ENCODE measurements at places on chromosomes 5 and 9. TPM values are rescaled to one million over a fixed set of nuclear protein-coding genes. Genes with fewer than 3 reads are reported as not detected.
A peak's percentile ranks its signal among the peaks of the same experiment; 100 is the strongest.

GRCh38 chr5:155954701-155955445, 372.1 kb upstream of the SGCD start:
- DNase-seq, result no peak

- no peak for DNase-seq
These were observed 1665.4 kb upstream of the CDH9 start for GRCh38 chr5:28703651-28704260.

DNA sequence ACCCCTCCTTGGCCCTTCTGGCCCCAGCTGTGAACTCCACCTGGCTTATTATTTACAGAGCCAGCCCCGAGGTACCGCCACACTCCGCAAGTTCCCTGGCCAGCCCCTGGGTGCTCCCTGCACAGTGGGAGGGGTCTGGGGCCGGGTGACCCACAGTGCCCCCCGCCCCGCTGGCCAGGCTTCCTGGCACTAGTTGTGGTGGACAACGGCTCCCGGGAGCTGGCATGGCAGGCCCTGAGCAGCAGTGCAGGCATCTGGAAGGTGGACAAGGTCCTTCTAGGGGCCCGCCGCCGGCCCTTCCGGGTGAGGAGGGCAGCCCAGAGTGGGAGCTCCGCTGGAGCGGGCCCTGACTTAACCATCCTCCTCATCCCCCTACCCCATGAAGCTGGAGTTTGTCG, 3.9 kb downstream of the MAMDC4 start:
- no peak for DNase-seq

PCDHGB7 gene
- 0.65 TPM for polyA plus RNA-seq

GRCh38 chr9:74497748-74498620, 849 bp downstream of the RORB start:
- DNase-seq, result peak; percentile 52

ELAVL2 gene
- 5.2 TPM for polyA plus RNA-seq

DNA sequence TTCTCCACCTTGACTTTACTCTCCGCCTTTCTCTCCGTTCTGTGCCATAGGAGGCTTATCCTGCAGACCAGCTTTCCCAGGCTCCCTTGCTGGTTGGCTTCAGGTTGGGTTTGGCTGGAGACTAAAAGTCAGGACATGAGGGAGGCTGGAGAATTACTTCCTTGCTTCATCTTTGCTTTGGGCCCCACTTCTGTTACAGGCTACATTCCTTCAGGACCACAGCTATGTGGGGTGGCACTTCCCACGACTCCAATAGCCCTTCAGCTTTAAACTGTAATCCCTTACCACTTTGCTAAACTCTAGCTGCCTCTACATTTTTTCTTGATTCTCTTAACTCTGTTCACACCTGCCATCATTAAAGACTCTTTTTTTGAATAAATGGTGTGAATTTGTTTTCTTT, 186.7 kb upstream of the NR4A3 start:
- DNase-seq, result no peak

- no peak for DNase-seq
These were observed 146.2 kb downstream of the MARCHF11 start for GRCh38 chr5:16033187-16033925.

- DNase-seq, result no peak
These were observed 47.5 kb upstream of the NRARP start for GRCh38 chr9:137349471-137350033.

CERCAM gene
- polyA plus RNA-seq, result 50.7 TPM

DNA sequence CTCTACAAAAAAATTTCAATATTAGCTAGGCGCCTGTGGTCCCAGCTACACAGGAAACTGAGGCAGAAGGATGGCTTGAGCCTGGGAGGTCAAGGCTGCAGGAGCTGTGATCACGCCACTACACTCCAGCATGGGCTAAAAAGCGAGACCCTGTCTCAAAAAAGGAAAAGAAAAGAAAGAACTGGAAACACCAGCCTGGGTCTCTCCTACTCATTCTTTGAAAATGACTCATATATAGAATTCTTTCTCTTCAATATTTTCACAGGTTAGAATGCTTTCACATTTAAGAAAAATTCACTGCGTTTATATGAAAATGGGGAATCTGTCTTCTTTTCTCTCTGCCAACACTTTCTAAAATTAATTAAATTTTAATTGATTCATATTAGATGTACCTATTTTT, 115.6 kb downstream of the TRPM6 start:
- no peak for DNase-seq

DNA sequence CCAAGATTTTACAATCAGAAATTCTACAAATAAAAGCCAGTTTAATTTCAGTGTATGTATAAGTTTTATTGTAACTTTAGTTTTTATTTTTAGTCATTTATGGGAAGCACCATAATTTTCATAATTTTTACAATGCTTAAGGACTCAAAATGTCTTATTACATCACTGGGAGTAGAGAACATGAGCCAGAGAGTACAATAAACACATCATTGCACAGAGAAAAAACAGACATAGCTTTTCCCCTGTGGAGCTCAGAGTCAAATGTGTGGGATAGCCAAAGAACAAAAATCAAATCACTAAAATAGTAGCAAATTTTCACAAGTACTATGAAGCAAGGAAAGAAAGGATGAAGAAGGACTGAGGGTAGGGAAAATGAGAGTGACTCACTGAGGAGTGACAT, 5.5 kb upstream of the JAKMIP2 start:
- no peak for DNase-seq

GRCh38 chr5:111385970-111386831, 126.1 kb downstream of the STARD4 start:
- DNase-seq, result no peak

DNA sequence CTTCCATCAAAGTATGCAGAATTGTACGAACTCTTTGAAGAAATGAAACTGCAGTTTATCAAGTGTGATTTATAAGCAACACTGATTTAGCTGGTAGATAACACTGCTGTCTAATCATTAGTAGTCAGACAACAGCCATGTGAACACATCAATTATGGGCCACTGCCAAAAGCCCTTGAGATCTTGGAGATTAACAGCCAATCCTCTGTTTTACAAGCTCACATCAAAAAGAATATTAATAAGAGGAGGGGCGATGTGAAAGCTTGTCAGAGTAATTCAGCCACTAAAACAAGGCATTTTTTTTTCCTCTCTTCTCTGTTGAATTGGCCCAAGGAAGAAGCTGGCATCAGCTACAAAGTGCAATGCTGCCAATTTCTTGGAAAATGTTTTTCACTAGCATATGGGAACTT, 28.1 kb downstream of the ZNF608 start:
- DNase-seq, result peak; percentile 7

C9 gene
- polyA plus RNA-seq, result not detected

GRCh38 chr5:174303035-174303434, 257.5 kb downstream of the NSG2 start:
- no peak for DNase-seq

GRCh38 chr5:30768056-30768690, 425.3 kb upstream of the CDH6 start:
- no peak for DNase-seq

DNA sequence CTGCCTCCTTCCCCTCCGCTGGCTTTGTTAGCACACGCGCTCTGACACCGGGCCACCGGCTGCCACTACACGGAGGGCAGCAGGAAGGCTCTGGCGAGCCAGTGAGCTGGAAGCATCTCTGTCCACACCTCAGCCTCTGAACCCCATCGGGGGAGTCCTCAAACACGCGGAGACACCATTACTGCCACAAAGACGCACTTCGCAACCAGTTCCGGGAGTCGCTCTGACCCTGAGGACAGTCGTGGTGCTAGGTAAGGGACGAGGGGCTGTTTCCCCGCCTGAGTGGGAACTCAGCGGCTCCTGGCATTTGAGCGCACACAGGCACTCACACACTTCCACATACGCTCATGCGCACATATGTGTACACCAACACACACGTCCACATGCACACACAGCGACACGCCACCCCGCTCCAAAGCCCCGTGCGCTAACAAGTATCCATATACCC, 160.0 kb downstream of the C9orf152 start:
- DNase-seq, result no peak

QRFP gene
- polyA plus RNA-seq, result not detected

GRCh38 chr9:135373820-135374219, 105.8 kb upstream of the PPP1R26 start:
- no peak for DNase-seq

DNA sequence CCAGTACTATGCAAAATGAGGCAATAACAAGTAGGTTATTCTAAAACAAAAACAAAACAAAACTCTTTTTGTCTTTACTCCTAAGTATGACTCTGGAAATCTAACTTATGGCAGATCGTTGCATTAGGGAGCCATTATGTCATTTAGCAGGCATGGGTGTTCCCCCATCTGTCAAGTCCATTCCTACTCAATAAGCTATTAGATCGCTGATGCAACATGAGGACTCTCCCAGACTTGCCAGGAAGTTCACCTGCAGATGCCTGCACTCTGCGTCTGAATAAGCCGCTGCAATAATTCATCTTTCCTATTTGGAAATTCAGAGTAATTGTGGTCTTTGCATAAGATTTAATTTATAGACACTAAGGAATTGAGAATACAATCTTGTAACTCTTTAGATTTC, 585.0 kb downstream of the KIF4B start:
- no peak for DNase-seq

LSM11 gene
- polyA plus RNA-seq, result 2.1 TPM

DNA sequence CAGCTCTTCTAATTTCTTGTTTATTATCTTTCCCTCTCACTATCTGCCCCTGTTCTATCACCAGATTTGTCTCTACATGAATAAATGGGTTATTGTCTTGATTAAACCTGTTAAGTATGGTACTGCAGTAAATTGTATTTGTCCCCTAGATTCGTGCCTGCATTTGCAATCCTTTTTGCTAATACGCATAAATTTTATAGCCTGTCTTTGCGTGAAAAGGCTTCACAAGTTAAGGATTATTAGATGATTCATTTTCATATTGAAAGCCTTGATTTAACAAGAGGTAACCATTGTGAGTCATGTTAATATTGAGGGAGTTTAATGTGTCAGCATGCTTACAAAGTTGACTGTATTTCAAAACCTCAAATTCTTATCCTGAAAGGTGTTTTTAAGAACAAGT, 204.6 kb downstream of the PCSK1 start:
- peak; percentile 85 for DNase-seq

GRCh38 chr5:80076131-80077050, 41.2 kb downstream of the THBS4 start:
- DNase-seq, result no peak

NDUFA8 gene
- 111 TPM for polyA plus RNA-seq

GPRIN1 gene
- 3.7 TPM for polyA plus RNA-seq

DNA sequence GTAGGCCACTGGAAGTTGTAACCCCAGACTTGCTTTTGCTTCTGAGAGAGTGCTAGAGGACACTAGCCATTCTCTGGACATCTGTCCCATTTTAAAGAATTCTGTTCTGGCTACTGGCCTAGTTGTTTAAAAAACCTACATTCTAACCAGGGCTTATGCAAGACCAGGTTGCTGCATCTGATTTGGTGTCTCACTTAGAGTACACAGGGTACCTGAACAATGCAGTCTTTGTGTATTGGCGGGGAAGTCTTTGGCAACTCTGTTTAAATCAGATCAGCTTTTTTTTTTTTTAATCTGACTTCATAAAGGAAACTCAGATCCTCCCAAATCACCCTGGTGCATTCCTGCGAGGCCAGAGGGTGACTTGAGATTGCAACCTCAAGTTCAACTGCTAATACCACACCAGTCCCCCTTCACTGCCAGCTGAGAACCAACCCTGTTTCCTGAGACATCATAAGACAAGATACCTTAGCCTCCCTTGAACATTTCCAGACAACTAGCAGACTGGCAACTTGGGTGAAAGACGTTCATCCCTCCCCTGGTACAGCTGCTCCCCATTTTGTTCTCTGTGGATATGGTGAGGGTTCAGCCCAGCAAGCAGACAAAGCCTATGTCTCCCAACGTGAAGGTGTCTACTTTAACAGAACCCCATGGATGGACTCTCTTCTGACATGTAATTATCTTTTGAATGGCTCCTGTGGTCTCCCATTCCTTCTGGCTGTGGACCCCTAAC, 27.0 kb downstream of the SKP1 start:
- peak; percentile 90 for DNase-seq

DNA sequence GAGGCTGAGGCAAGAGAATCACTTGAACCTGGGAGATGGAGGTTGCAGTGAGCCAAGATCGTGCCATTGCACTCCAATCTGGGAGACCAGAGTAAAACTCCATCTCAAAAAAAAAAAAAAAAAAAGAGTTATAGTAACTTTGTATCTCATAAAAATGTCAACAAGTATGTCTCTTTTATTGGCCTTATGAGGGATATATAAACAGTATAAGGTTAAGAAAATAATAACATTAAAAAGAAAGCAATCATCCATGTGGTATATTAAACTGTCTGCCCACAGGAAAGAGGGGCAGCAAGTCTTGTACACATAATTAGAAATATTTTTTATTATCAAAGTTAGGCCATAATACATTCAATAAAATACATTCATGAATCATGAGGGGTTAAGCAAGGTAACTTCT, 259.4 kb upstream of the KLF9 start:
- DNase-seq, result no peak

ZNF79 gene
- polyA plus RNA-seq, result 6.3 TPM

FOXD1 gene
- polyA plus RNA-seq, result 4.3 TPM

CTXN3 gene
- polyA plus RNA-seq, result not detected

- DNase-seq, result peak; percentile 15
These were observed 101.9 kb downstream of the SLC28A3 start for GRCh38 chr9:84238652-84239051.

GRCh38 chr5:101877451-101877850, 418.6 kb downstream of the SLCO4C1 start:
- DNase-seq, result no peak

- DNase-seq, result peak; percentile 97
These were observed at the start of gene STING1 for GRCh38 chr5:139482050-139482889. STING1 (minus strand) TSS chr5:139482758; CDS start chr5:139481704, 1,054 bp downstream.

ACTBL2 gene
- polyA plus RNA-seq, result 0.10 TPM

GRCh38 chr5:132342291-132343180, 27.0 kb upstream of the SLC22A5 start:
- DNase-seq, result no peak

GRCh38 chr5:51378448-51379330, 4.6 kb upstream of the ISL1 start:
- no peak for DNase-seq

CRB2 gene
- not detected for polyA plus RNA-seq

DNA sequence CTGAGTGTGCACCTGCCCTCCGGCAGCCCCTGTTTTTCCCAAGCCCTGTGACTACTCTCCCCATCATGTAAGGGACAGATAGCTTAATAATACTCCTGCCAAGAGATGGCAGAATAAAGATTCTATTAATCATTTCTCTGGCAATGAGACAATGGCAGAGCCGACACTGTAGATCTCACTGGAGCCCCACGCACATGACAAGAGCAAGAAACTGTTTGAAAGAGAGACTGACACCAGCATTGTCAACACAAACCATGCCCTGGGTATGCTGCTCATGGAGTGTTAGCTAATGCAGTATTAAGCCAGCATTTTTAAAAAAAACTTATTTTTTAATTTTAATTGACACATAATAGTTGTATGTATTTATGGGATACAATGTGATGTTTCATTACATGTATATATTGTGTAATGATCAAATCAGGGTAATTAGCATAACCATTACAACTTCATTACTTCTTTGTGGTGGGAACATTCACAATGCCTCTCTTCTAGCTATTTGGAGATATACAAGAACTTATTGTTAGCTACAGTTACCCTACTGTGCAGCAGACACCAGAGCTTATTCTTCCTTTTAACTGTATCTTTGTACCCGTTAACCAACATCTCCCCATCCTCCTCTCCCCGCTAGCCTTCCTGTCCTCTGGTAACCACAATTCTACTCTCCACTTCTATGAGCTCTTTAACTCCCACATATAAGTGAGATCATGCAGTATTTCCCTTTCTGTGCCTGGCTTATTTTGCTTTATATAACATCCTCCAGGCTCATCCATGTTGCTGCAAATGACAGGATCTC, 31.5 kb upstream of the SEMA4D start:
- DNase-seq, result no peak

All from mammary epithelial cell (primary cell).